CD4-positive, alpha-beta T cell treated with Interleukin-15 for 4 hours (primary cell): ENCODE measurements at places on chromosomes 5 and 9.

DNA sequence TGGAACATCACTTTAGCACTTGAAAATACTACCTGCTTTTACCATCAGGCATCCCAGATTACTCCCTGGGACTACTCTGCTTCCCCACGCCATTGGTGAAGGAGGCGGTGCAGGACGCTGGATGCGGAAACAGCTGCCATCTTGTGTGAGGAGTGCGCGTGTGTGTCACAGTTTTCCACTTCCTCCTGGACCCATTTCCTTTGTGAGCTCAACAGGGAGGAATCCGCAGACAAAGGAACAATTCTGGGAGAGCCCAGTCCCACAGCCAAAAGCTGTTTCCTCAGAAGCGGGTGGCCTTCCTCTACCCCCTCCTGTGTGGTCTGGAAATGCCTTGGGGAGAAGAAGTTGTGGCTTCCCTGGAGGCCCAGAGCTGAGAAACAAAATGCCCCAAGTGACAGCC, 16.8 kb downstream of the AFAP1L1 start:
- no peak for DNase-seq

- DNase-seq: no peak
These were observed 159.1 kb downstream of the PAX5 start for GRCh38 chr9:36874921-36875320.

GRCh38 chr5:130066644-130067043, 162.4 kb downstream of the CHSY3 start:
- no peak for DNase-seq

- DNase-seq: no peak
These were observed 30.9 kb upstream of the CPEB4 start for GRCh38 chr5:173857234-173857633.

DNA sequence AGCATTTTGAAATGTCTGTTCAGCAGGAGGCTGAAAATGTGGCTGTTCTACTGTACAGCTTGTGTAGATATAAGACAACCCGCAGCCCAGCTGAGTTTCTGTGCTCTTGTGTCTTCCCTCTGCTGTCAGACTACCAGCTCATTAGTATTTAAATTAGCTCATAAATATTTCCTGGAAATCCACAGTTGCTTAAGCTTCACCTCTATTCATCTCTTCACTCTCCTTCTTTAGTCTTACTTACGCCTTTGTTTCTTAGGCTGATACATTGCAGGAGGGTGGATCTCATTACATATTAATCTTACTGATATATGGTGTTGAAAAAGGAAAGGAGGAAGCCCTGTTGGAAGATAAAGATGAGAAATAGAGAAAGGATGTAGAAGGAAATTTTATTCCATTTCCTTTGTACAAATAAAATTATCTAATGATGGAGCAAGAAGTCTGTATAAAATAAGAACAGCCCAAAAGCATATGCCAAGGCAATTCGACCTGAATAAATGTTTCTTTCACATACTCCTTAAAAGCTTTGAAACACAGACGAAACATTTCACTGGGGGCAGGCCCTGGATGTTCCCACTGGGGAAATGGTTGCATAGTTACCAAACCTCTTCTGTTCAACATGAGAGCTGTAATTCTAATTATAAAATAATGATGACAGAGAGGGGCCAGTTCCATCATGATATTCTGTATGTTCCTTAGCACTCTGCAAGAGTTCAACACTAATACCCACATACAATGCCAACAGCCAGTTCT, 111.8 kb upstream of the APC start:
- no peak for DNase-seq

DNA sequence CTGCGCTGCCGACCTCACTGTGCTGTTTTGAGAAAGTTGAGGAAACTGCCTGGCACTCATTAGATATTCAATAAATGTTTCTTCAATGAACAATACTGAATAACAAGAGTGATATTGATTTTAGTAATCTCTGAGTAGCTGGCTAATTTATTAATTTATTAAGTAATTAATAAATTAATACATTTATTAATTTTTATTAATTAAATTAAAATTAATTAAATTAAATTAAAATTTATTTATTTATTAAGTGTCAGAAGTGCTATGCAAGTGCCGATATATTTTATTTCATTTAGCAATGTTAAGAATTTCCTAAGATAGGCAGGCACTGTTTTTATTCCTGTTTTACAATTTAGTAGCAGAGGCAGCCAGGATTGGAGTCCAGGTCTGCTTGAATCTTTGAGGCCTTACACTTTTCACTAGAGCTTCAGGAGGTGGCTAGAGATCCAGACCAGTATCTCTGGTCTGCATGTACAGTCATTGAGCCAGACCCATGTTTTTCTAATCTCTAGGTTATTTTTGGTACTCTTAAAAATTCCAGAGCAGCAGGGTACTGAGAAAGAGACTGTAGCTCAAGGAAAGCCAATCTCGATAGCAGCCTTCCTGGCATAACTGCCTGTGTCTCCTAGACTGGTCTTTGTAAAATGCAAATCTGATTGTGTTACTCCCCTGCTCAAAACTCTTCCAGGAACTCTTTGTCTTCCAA, 109.2 kb downstream of the ARHGEF28 start:
- DNase-seq: no peak

- no peak for DNase-seq
These were observed 47.5 kb downstream of the NEURL1B start for GRCh38 chr5:172688349-172689217.

- DNase-seq: no peak
These were observed 148.3 kb downstream of the ESM1 start for GRCh38 chr5:54837093-54837492.

GRCh38 chr9:112836394-112836793, 54.3 kb downstream of the SLC46A2 start:
- no peak for DNase-seq

DNA sequence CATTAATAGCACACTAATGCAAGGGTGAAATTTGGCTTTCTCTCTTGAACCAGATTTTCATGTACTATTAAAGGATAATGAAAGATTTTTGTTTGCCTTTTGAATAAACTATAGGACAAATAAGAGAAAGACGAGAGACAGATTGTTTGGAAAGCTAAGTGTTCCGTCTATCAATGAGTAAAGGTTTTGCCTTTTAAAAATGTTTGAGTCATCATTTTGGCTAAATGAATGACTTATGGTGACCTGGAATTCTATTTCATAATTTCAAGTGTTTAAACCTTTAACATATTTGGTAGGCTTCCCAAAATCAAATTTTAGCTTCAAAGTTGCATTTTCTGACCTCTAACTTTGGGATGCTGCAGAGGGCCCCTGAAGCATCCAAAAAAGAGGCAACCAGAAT, 145.2 kb downstream of the SLC25A46 start:
- DNase-seq: no peak
